ENCODE measurements at places on chromosomes 13 and 19.
A peak's percentile ranks its signal among the peaks of the same experiment; 100 is the strongest.

DNA sequence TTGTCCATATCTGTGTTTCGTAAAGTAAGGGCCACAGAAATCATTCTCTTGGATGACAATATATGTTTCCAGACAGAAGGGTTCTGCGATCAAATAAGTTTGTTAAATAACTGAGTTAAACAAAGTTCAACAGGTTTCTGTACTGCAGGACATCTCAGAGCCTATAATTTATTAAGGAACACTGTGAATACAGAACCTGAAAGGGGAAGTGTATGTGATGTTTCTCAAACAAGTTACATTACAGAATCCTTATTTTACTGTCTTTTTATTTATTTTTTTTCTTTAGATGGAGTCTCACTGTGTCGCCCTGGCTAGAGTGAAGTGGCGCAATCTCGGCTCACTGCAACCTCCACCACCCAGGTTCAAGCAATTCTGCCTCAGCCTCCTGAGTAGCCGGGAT is 55.4 kb upstream of the GTF2F2 start:
- no peak for DNase-seq

- DNase-seq: no peak
Measured at GRCh38 chr13:42746866-42747265, 34.5 kb upstream of the FAM216B start.

GRCh38 chr13:26680123-26680450 is 80.5 kb downstream of the GPR12 start:
- DNase-seq: no peak

DNA sequence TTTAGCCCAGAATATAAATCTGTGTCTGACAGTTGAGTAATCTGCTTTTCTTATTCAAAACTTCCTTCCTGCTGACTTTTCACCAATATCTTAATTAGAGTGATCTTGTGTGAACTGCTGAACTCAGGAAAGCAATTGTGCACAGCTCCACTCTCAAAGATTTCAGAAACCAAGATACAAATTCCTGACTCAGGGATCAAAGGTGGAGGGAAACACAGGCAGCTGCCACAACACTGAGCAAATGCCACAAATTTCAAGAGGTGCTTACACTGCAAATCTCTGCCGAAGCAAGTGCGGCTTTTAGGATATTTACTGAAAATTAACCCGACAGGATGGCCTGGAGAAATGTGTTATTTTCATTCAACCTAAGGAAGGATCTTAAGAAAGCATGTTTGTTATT is 111.4 kb downstream of the STOML3 start:
- DNase-seq: no peak

- no peak for DNase-seq
Measured at GRCh38 chr13:20051366-20051765, 92.8 kb downstream of the ZMYM2 start.

DNA sequence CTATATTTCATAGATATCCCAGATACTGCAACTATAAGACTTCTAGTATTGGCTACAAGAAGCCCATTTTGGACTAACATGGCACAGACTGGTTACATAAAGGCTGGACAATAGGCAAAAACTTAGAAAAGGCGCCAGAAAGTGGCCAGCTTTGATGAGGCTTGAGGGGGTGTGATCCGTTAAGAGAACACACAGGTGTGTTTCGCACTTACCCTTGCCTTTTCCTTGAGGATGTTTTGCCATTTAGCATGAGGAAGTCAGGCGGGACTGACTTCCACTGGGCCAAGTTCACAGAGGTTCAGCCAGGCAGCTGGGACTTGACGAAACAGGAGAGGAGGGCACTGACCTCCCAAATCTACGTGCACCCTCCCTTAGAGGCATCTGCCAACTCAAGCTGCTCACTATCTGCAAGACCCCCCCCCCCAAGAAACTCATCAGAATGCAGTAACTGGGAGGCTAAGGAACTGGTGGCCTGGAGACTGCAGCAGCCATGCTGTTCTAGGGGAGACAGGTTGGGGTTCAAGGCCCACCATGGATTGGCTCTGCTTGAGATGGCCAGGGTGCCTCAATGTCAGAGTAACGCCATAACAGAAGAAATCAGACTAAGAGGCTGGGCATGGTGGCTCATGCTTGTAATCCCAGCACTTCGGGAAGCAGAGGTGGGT is 4.5 kb upstream of the LIN7B start:
- DNase-seq: no peak

GRCh38 chr19:50844296-50844935 is 10.3 kb upstream of the KLK3 start:
- DNase-seq: no peak

DNA sequence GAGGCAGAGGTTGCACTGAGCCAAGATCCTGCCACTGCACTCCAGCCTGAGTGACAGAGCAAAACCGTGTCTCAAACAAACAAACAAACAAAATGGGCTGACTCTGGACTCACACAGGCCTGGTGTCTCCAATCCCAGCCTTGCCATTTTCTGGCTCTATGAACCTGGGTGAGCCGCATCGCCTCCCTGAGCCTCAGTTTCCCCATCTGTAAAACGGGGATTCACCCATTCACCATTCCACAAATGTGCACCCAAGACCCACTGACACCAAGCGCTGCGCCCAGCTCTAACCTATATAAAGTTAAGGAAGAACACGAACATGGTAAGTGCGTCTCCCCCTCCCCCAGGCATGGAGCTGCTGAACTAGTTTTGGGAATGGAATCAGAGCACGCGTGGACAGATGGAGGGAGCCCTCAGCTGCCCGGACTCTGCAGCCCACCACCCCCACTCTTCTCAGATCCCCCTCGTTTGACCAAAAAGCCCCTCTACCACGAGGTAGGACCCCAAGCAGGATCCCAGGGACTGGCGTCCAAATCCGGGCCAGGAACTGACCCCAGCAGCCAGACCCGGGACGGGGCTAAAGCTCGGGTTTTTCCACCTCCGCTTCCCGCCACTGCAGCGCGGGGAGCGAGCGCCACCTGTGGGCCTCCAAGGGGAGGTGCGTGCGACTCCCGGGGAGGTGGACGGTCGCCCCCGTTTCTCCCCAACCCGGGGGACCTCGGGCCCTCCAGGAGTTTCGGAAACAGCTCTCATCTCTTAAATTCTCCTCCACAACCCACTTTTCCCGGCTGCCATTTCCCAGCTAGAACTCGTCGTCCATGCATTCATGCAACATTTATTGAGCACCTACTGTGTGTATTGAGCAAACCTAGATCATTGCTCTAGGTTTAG is 33.0 kb upstream of the ADGRE5 start:
- peak; percentile 85 for DNase-seq

- no peak for DNase-seq
Measured at GRCh38 chr19:12093777-12094176, 29.2 kb downstream of the ZNF844 start.

- no peak for DNase-seq
Measured at GRCh38 chr19:17495639-17496296, 15.7 kb upstream of the PGLS start.

DNA sequence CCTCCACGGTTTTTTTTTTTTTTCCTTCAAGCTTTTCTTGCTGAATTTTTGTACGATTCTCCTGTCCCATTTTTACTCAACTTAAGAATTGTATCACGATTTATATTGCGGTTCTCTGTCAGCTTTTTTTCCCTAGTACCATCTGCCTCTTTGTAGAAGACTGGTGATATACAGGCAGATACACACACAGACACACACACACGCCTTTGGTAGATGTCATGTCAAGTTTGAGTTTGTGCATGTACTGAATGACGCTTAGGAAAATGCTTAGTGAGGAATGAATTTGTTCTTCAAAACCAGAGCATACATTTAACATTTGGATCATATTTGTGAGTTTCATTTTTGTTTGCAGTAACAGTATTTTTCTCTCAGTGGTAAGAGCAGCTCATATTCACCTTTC is 82.0 kb upstream of the MBNL2 start:
- no peak for DNase-seq

- no peak for DNase-seq
Measured at GRCh38 chr13:101989798-101990350, 412.0 kb downstream of the FGF14 start.

DNA sequence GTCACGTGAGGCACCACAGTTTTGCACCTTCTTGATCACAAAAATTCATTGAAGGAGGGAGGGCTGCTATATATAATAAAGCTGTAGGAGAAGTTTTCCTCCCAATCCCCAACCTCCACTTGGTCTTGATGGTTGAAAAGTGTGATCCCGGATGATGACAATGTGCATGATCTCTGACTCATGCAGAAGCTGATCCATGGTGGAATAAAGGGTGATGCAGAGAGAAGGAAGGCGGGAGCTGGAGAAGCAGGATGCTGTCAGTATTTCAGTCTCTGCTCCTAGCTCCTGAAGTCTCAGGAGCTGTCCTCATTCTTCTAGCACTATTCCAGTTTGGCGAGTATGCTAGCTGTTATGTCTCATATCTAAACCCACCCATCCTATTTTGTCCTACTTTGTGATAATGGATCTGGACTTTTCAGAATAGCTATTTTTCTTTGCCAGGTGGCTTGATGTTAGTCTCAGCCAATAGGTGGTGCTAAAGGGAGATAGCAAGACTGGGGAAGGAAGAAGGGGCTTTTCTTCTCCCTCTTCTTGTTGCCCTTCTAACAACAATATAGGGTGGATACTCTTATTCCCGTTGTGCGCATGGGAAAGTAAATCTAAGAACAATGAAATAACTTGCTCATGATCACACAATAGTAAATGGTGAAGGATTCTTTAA is 65.6 kb upstream of the HTR2A start:
- no peak for DNase-seq

DNA sequence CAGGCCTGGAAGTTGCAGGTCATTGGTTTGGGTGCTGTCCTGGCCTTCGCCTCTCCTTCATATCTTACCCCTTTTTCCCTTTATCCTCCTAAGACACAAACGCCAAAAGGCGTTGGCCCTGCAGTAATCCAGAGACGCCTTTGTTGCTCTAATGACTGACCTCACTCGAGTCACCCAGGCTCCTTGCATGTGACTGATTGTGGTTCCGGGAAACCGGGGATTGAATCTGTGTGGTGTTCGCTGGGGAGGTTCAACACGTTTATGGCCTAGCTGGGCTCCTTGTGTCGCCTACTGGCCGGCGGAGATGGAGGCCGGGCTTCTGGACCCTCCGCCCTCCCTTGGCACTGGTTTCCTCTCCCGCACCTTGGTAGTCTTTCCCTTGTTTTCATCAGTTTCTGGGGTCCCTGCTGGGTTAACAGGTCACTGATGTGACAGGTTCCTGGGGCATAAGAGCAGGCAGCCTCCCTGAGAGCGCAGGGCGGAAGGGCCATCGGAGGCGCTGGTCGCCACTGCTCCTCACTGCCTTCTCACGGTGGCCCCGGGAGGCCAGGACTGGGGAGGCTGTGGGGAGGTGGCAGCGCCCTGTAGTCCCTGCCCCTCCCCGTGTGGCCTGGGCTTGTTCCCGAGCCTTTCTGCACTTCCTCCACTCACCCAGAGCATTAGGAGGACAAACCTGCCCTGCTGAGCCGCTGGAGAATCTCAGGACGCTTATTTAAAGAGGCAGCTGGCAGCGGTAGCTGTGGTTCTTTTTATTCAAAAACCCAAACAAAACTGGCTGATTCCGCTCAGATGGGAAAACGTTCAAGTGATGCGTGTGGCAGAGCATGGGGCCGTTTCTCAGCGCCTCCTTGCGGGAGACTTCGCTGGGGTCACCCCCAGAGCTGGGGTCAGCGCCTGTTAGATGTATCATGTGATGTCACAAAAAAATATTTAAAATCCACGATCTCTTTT is 18.1 kb upstream of the NDUFS7 start:
- DNase-seq: no peak

GRCh38 chr13:50268500-50268899 is 253.3 kb downstream of the KCNRG start:
- no peak for DNase-seq

- DNase-seq: no peak
Measured at GRCh38 chr19:42155796-42156195, 23.6 kb upstream of the POU2F2 start.

DNA sequence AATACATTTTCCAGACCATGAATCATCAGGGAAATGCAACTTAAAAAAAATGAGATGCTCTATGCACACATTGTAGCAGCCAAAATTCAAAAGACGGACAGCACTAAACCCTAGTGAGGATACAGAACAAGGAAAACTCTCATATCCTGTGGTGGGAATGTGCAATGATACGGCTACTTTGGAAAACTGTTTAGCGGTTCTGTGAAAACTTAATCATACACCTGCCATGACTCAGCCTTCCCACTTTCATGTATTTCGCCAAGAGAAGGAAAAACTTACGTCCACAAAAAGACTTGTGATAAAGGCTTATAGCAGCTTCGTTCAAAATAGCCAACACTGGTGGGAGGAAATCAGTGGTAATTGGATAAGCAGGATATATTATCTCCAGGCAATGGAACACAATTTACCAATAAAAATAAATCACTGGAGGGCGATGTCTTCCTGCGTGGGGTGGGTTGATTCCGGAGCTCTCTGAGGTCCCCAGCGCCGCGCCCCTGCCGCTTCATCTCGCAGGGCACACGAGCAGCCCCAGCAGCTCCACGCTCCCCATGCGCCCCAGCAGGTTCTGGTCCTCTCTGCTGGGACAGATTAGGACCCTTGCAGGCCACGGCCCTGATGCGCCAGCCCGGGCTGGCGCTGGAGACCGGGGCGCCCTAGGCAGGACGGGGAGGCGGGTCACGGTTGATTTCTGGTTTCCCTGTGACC is 97.2 kb upstream of the ARHGEF7 start:
- no peak for DNase-seq

GRCh38 chr13:35744566-35745178 is 268.2 kb upstream of the MAB21L1 start:
- DNase-seq: no peak

GRCh38 chr13:42906257-42906656 is 85.8 kb downstream of the EPSTI1 start:
- no peak for DNase-seq

GRCh38 chr19:33674626-33675367 is 53.0 kb downstream of the CHST8 start:
- no peak for DNase-seq

- DNase-seq: no peak
Measured at GRCh38 chr13:68057836-68058235, 827.7 kb upstream of the PCDH9 start.

- no peak for DNase-seq
Measured at GRCh38 chr13:42007844-42008243, 40.6 kb upstream of the DGKH start.

- DNase-seq: no peak
Measured at GRCh38 chr19:32812036-32812435, 57.5 kb downstream of the SLC7A9 start.

GRCh38 chr13:114099191-114099590 is 33.2 kb downstream of the RASA3 start:
- DNase-seq: peak; percentile 23

All from activated naive CD8-positive, alpha-beta T cell treated with anti-CD3 and anti-CD28 coated beads, Interleukin-2, amount 10 ng/mL, durations not matched to agents 7 days and 5 days (primary cell).